ENCODE measurements at places on chromosomes 13 and 19.

DNA sequence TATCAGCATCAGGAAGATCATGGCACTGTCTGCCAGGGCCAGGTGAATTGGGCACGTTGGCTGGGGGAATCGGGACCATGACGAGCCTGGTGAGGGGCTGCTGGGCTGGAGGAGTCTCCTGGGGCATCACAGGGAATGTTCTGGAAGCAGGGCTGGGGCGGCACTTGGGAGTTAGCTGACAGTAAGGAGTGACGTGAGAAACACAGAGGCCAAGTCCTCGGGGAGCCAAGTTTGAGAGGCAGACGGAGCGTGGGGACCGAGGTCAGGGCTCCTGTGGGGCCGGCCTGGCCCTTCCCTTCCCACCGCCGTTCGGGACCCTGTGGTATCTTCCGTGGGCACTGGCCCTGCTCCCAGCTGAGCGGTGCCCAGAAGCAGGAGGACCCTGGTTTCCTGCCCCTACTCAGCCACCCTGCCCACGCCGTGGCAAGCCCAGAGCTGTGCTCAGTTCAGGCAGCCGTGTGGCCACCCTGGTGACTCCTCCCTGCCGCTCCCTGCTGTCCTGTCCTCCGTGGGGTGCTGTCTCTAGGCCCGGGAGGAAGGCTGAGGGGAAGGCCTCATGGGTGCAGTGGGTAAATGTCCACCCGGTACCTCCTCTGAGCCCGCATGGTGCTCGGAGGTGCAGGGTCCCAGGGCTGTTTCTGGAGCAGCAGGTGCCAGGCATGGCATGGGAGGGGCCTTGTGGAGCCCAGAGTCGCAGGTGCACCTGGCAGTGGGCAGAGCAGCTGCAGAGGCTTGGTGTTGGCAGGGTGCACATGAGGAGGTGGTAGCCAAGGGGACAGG is 25.2 kb downstream of the CRTC1 start:
- DNase-seq = no peak

DNA sequence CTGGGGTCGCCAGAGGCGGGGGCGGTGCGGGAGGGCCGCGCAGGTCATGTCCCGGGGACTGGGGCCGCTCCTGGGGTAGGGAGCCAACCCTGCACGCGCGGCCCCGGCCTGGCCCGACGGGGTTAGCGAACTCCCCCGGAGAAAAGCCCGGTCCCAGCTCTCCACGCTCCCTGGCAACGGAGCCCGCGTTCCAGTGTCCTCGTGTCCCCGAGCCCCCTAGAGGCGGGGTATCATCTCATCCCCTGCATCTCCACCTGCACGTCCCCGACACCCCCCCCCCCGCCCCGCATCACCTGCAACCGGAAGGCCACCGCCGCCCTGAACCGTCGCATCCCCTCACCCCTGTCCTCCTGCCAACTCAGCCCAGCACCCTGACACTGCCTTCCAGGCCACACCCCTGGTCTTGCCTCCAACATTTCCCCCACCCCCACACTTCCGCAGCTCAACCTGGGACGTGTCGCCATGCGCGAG is 2.7 kb downstream of the WDR88 start:
- DNase-seq = no peak

GRCh38 chr13:79782541-79783205 is 301.7 kb downstream of the NDFIP2 start:
- DNase-seq = peak; percentile 53

DNA sequence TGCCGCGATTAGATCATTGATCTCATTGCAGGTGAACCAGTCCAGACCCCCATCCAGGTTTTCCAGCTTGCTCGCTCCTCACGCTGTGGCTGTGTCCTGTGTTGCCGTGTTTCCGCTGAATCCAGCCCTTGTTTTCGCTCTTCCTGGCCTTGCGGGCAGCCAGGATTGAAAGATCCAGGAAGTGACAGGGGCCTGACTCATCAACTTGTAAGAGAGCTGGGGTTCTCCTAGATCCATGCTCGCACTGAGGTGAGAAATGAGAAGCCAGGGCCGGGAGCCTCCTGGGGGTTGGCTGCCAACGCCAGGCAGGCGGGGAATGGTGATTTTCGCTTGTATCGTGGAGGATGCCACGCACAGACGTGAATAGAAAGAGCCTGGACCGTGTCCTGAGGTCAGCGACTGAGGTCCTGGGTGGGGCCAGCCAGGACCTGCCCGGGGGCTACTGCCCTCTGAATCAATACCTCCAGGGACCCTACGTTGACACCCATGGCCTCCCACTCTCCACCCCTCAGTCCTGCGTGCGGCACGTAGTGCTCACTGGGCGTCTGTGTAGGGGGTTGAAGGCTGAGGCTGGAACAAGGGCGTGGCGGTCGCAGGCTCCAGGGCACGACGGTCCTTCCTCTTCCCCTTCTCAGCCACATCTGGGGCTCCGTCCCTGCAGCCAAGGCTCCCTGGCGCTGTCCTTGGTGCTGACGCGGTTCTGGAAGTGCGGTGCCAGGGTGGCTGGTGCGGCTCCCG is 7.3 kb upstream of the PTPRH start:
- peak; percentile 99 for DNase-seq

DNA sequence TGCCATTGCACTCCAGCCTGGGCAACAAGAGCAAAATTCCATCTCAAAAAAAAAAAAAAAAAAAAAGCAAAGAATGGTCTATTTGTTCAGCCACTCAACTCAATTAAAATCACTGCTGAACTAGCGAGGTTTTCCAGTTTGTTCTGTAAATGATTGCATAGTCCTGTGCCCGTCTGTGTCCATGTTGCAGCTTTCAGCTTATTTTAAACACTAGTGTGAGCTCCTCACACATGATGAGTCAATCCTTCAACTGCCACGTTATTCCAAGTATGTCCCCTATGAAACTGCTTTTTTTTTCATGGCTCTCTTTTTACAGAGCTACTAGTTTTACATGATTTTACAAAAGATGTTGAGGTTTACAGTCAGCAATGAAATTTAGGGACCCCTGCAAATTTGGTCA is 12.2 kb downstream of the SUGP2 start:
- DNase-seq = peak; percentile 47

GRCh38 chr19:48668332-48668731 is 4.5 kb downstream of the NTN5 start:
- DNase-seq = no peak

DNA sequence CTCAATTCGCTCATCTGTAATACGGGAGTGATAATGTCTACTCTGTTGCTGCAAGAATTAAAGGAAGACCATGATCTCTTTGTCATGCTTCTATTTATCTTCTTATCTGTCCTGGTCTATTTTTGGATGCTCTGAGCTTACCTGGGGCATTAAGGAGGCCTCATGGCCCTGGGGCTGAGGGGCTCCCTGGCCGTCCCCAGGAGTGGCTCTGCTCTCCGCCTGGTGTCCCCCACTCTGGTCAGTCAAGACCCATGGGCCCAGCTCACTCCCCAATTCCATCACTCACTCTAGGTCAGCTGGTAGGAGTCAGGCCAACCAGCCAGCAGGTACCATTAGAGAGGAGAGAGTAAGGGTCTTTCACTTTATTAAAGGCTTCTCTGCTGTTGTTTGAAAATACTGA is 1.1 kb upstream of the CHST8 start:
- DNase-seq = no peak

GRCh38 chr13:62119739-62120700 is 704.4 kb upstream of the PCDH20 start:
- DNase-seq = no peak

- DNase-seq = no peak
These were observed 10.0 kb downstream of the NDUFB7 start for GRCh38 chr19:14561847-14562351.

DNA sequence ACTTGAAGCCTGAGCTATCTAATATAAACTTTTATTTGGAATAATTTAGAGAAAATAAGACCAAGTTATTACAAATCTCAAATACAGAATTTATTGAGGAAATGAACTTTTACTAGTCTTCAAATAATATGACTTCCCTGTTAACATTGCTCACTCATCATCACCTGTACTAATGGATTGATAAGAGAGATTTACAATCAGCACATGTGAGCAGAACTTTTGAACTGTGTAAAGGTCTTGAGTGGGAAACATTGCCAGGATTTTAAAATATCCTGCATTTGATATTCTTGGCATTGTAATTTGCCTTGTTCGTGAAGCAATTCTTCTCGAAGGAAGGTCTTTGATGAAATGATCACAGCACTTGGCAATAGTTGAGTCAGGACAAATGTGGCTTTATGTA is 111.9 kb downstream of the FGF9 start:
- no peak for DNase-seq

DNA sequence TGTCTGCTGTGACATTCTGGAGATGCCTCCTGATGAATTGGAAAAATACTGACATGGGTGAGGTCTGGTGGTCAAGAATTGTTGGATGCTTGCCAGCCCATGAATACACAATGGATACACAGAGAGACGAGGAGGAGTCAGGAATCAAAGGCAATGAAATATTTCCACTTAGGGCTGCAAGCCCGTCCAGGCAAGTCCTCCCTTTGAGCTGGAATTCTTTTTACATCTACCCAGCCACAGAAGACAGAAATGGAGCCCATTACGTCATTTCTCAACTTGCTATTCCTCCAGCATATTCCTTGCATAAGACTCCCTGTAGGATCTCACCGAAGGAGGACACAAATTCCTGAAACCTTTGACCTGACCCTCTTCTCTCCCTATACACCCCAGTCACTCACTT is 15.7 kb upstream of the IGFL4 start:
- no peak for DNase-seq

- DNase-seq = no peak
These were observed 818.6 kb downstream of the SLITRK6 start for GRCh38 chr13:84980571-84980970.

DNA sequence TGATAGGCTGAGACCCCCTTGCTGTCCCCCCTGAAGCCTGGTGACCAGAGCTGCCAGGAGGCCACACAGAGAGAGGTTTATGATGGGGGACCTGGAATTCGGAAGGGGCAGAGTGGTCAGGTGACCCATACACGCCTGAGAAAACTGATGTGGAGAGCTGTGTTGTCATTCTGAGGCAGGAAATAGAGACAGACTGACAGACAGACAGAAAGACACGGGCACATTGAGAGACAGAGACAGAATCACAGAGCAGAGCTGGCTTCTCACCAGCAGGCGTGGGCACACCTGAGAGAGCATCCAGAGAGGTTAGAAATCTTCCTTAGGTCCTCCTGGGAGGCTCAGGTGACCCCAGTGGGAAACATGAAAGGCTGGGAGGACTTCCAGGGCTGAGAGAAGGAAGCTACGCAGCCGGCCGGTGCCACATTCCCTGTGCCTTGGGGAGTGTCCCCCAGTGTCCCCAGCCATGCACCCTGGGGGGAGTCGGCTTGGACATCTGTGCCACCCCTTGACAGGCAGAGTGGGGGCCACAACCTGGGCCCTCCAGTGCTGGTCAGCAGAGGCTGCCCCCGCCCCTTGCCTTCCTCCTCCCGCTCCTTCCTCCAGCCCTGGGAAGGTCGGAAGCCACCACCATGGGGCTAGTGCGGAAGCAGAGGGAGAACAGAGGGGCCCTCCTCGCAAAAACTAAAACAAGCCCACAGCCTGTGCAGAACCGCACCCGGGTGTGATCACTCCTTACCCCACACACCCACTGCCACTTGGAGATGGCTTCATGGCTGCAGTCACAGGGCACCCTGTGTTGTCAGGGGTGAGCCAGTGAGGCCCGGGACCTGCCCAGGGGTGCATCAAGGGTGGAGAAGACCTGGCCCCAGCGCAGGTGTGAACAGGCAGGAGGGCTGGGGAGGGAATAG is 2.2 kb downstream of the FFAR1 start:
- DNase-seq = no peak
